ENCODE measurements at places on chromosomes 1 and 21.

DNA sequence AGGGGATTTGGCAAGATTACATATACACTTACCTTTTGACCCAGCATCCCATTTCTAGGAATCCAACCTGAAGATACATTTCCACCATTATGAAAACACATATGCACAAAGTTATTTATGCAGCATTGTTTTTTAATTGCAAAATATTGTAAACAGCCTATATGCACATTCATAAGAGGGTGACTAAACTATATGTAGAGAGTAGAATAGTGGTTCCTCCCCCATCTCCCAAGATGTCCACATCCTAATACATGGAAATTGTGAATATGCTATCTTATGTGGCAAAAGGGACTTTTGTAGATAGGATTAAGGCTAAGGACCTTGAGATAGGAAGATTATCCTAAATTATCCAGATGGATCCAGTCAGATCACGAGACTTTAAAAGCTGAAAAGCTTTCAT is 91.6 kb downstream of the CLEC20A start:
- H3K4me1 ChIP-seq = no peaks in the 10 kb centered on the region
- DNase-seq = no peak
- H3K36me3 ChIP-seq = no peaks in the 10 kb centered on the region
- H3K4me3 ChIP-seq = no peak overlapping the region
- peaks cover 2% of the 10 kb centered on the region for H3K27me3 ChIP-seq
- H3K27ac ChIP-seq = no peak overlapping the region

DNA sequence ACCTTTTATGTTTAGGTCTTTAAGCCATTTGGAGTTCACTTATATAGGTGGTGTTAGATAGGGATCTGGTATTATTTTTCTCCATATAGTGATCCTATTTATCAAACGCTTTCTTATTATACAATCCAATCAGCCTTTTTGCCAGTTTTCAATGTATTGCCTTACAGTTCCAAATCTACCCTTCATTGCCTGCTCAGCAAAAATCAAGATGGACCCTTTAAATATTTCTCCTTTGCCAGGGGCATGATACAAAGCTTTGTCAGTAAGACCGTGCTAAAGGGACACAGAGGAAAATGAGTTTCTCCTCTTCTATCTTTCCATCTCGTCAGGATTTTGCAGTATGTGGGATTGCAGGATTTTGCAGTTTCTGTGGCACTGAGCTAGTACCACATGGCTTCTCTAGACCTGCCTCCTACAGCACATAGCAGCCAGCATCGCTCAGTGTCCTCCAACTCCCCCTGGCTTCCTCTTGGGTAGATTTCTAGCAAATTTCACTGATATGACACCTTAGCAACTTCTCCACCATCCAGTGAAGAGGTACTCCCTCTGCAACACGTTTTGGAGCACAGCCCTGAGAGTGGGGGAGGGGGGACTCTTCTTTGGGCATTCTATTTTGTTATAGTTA is 22.5 kb upstream of the CAP1 start:
- H3K4me3 ChIP-seq = no peak overlapping the region
- DNase-seq = no peak
- H3K27me3 ChIP-seq = no peaks in the 10 kb centered on the region
- H3K36me3 ChIP-seq = no peaks in the 10 kb centered on the region
- H3K4me1 ChIP-seq = peaks cover 21% of the 10 kb centered on the region

GRCh38 chr1:228303596-228303995 is 95.8 kb downstream of the OBSCN start:
- H3K27ac ChIP-seq = no peak overlapping the region
- no peak overlapping the region for H3K4me3 ChIP-seq
- no peaks in the 10 kb centered on the region for H3K4me1 ChIP-seq
- DNase-seq = no peak

DNA sequence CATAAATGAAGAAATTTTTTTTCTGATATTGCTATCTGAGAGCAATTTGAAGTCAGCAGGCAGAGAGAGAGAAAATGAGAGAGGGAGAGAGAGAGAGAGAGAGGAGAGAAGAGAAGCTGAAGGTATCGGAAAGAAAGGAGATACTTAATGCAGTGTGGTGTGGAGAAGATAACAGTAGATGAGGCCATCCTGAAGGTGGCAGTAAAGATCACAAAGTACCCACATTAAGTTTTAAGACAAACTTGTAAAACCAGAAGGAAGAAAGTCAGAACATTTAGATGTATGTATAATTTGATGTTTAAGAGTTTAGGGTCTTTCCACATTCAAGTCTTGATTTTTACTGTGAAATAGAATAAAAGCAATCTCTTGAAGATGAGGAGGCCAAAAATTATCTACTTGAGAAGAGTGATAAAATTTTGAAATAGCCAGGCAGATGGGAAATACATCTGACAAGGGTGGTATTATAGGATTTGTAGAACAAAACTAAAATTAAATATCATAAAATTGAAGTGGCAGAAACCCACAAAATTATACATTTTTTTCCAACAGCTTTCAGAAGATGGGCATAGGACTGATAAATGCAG is 1753.4 kb downstream of the MRPL39 start:
- no peaks in the 10 kb centered on the region for H3K4me1 ChIP-seq
- no peak for DNase-seq
- H3K27me3 ChIP-seq = no peaks in the 10 kb centered on the region
- H3K4me3 ChIP-seq = no peak overlapping the region
- H3K36me3 ChIP-seq = no peaks in the 10 kb centered on the region

- no peak for DNase-seq
- H3K4me1 ChIP-seq = no peaks in the 10 kb centered on the region
- no peak overlapping the region for H3K4me3 ChIP-seq
Observed at GRCh38 chr1:85375493-85375892, 89.5 kb downstream of the DDAH1 start.

GRCh38 chr1:32991386-32991785 is 26.8 kb upstream of the RNF19B start:
- H3K4me1 ChIP-seq = peaks cover 60% of the 10 kb centered on the region
- H3K4me3 ChIP-seq = no peak overlapping the region
- no peaks in the 10 kb centered on the region for H3K27me3 ChIP-seq
- H3K27ac ChIP-seq = peak overlapping the region; percentile 93
- H3K36me3 ChIP-seq = no peaks in the 10 kb centered on the region

DNA sequence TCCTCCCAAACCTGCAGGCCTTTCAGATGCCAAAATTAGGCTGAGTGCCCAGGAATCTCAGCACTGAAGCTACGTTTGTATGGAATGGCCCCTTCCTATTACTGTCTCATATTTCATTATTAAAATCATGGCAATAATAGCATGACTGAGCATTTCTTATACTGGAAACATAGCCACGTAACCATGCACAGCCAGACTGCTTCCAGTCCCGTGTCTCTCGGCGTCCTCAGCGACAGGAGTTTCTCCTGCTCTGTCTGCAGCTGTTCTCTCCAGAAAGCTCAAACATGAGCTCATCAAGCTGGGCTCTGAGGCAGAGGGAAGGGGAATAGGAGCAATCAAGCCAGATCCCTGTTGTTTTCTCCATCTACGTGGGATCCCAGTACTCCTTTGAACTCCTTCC is 104.0 kb downstream of the CDC7 start:
- H3K4me3 ChIP-seq = no peak overlapping the region
- no peak for DNase-seq
- peaks cover 7% of the 10 kb centered on the region for H3K4me1 ChIP-seq
- H3K36me3 ChIP-seq = no peaks in the 10 kb centered on the region

- no peak for DNase-seq
- H3K27ac ChIP-seq = no peak overlapping the region
- H3K27me3 ChIP-seq = peaks cover 17% of the 10 kb centered on the region
- no peak overlapping the region for H3K4me3 ChIP-seq
- no peaks in the 10 kb centered on the region for H3K36me3 ChIP-seq
- no peaks in the 10 kb centered on the region for H3K4me1 ChIP-seq
Observed at GRCh38 chr1:107474877-107475612, 334.2 kb downstream of the NTNG1 start.

DNA sequence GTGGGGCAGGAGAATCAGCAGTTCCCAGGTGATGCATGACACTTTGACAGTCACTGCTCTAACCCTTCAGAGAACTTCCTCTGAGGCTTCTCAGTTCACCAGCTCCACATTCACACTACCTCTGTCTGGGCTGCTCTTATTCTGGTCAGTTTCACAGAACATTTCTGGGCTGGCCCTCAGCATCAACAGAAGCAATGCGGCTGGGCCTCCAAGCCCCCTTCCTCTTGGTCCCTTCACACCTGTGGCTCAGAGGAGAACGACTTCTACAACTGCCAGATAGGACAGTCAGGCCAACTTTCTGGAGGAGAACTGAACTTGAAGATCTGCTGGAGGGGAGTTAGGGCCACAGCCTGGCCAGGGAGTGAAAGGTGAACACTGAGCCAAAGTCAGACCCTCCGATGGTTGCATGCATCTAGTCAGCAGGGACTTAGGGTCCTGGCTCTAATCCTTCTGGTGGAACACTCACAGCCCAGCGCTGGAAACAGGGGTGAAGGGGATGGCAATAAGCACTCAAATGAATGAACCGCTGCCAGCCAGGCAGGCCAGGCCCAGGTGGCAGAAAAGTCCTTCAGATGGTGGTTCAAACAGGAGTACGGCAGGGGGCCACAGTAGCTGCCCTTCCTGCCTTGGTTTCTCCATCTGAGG is 274.1 kb downstream of the FOXD2 start:
- no peak overlapping the region for H3K4me3 ChIP-seq
- H3K4me1 ChIP-seq = peaks cover 7% of the 10 kb centered on the region
- no peak overlapping the region for H3K27ac ChIP-seq
- no peak for DNase-seq

DNA sequence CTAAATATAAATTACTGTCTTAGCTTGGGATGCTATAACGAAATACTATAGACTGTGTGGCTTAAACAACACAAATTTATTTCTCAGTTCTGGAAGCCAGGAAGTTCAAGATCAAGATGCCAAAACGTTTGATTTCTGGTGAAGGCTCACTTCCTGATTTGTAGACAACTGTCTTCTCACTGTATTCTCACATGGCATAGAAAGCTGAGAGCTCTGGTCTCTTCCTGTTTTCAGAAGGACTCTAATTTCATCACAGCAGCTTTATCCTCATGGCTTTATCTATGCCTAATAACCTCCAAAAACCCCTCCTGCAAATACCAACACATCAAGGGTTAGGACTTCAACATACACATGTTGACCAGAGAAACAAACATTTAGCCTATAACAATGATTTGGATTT is 1795.5 kb downstream of the MRPL39 start:
- H3K27ac ChIP-seq = no peak overlapping the region
- no peak overlapping the region for H3K4me3 ChIP-seq
- DNase-seq = no peak

DNA sequence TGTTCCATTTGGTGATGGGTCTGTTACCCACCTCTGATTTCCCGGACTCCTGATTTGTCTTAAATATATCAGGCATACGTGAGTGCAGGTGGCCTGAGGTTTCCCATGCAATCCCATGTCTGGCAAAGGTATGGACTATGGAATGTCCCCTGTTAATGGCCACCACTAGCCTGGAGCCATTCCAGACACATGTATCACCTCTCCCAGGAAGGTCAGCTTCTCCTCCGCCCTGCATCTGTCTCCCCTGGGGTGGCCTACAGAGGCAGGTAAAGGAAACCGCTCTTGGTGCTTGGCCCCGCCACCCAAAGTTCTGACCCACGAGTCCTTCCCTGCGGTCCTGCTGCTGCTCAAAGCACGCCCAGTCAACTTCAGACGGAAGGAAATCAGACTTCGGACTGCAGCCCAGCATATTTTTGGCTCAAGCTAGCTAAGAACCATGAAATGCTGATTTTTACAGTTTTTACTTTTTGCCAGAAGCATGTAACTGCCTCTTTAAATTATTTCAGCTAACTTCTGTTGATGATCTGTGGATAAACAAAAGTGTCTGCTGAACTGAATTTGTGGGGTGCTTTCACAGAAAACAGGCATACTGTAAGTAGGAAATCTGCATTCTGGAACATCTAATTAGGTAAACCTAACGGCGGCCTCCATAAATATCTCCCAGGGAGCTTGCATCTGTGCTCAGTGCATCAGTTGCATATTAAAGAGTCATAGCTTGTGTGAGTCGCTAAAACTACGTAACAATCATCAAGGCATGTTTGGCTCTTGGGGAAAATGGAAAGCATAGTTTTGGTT is 105.9 kb downstream of the PCP4 start:
- peaks cover 5% of the 10 kb centered on the region for H3K27me3 ChIP-seq
- H3K27ac ChIP-seq = no peak overlapping the region

- no peak overlapping the region for H3K27ac ChIP-seq
- no peak overlapping the region for H3K4me3 ChIP-seq
- no peak for DNase-seq
- H3K4me1 ChIP-seq = peaks cover 24% of the 10 kb centered on the region
Observed at GRCh38 chr1:147626291-147626690, 44.0 kb downstream of the ACP6 start.

DNA sequence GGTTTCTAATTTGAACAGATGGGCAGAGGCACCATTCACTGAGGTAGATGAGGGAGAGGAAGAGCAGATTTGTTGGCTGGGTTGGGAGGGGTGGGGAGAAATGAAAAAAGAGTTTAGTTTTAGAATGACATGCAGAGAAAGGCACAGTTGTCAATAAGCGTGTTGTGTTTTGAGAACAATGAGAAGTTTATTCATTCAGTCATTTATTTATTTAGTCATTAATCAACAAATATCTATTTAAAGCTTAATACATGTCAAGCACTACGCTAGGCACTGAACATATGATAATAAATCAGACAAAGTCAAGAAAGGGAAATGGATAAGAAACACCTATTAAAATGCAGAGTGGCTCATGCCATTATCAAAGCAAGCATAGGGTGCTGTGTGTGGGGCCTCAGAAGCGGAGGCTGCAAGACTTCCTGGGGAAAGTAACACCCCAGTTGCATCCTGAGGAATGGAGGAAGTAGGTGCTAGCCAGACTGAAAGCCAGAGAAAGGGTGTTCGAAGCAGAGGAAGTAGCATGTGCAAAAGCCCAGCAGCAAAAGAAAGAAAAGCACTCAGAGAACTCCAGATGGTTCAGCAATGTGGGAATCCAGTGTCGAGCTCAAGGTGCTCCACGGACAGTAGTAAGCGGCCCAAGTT is 114.1 kb downstream of the RNF220 start:
- H3K27me3 ChIP-seq = peaks cover 20% of the 10 kb centered on the region
- no peak overlapping the region for H3K27ac ChIP-seq
- H3K36me3 ChIP-seq = no peaks in the 10 kb centered on the region
- no peak overlapping the region for H3K4me3 ChIP-seq
- H3K4me1 ChIP-seq = peaks cover 5% of the 10 kb centered on the region

GRCh38 chr1:168271636-168272035 is 9.0 kb upstream of the TBX19 start:
- peaks cover 2% of the 10 kb centered on the region for H3K4me1 ChIP-seq
- no peaks in the 10 kb centered on the region for H3K27me3 ChIP-seq
- no peak overlapping the region for H3K4me3 ChIP-seq
- no peak overlapping the region for H3K27ac ChIP-seq
- no peak for DNase-seq

DNA sequence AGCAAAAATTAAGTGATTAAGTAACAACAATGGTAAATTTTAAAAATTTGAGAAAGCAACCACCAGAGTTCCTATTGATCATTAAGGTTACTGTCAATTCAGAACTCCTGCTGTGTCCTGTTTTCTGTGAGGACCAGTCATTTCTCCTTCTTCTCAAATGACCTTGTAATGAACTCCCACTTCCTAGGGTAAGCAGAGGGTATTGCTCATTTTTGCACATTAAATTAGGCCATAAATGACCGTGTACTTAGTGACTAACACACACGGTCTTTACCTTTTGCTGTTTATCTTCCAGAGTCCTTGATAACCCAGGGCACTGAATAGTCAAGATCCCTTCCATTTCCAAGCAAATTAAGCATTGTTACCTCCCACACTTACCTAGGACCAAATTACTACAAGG is 227.5 kb upstream of the LYPLAL1 start:
- H3K4me1 ChIP-seq = no peaks in the 10 kb centered on the region
- no peak overlapping the region for H3K4me3 ChIP-seq
- H3K27ac ChIP-seq = no peak overlapping the region
- H3K36me3 ChIP-seq = no peaks in the 10 kb centered on the region

- peak; percentile 72 for DNase-seq
- H3K27ac ChIP-seq = peak overlapping the region; percentile 92
- peaks cover 17% of the 10 kb centered on the region for H3K36me3 ChIP-seq
- no peaks in the 10 kb centered on the region for H3K27me3 ChIP-seq
- peaks cover 55% of the 10 kb centered on the region for H3K4me1 ChIP-seq
Observed at GRCh38 chr1:89844241-89844807, 23.5 kb downstream of the LRRC8D start.
